A549 treated with ZK216348 at 1 μM for 4 hours (cell line): ENCODE measurements at places on chromosomes 4 and X. TPM values are rescaled to one million over a fixed set of nuclear protein-coding genes. Genes with fewer than 3 reads are reported as not detected.

MGARP gene
- 0.58 to 1.1 TPM (median 0.68 TPM) in 5 replicates for total RNA-seq

MAGEB6B gene
- not detected in 5 replicates for total RNA-seq

CT55 gene
- not detected in 5 replicates for total RNA-seq

TEX11 gene
- total RNA-seq: not detected in 5 replicates

GDPD2 gene
- total RNA-seq: 0.17 TPM in 1 of 5 replicates, not detected in the others

XKRX gene
- 0.12 to 0.72 TPM (median 0.45 TPM) in 5 replicates for total RNA-seq

ZNF275 gene
- total RNA-seq: 5.0 to 6.3 TPM (median 5.5 TPM) in 5 replicates

PDCL2 gene
- not detected in 5 replicates for total RNA-seq

CSAG1 gene
- total RNA-seq: 0.34 to 0.46 TPM in 2 of 5 replicates, not detected in the others

HOPX gene
- not detected in 5 replicates for total RNA-seq

RTL9 gene
- 0.05 to 0.36 TPM (median 0.09 TPM) in 5 replicates for total RNA-seq

STPG2 gene
- not detected in 5 replicates for total RNA-seq

FGFBP1 gene
- 3.8 to 5.6 TPM (median 4.7 TPM) in 5 replicates for total RNA-seq

LRCH2 gene
- total RNA-seq: 0.04 TPM in 1 of 5 replicates, not detected in the others

SLIT2 gene
- 0.12 TPM in 1 of 5 replicates, not detected in the others for total RNA-seq

SPON2 gene
- total RNA-seq: 0.13 to 0.69 TPM (median 0.34 TPM) in 4 of 5 replicates, not detected in the other

PASD1 gene
- not detected in 5 replicates for total RNA-seq

RHOH gene
- 0.15 to 0.23 TPM (median 0.19 TPM) in 4 of 5 replicates, not detected in the other for total RNA-seq

USP17L21 gene
- total RNA-seq: not detected in 5 replicates

TMPRSS11F gene
- total RNA-seq: not detected in 5 replicates

PCDH11X gene
- 0.04 TPM in 1 of 5 replicates, not detected in the others for total RNA-seq

BANK1 gene
- 0.65 to 1.0 TPM (median 0.73 TPM) in 5 replicates for total RNA-seq

HPGD gene
- 62.1 to 80.8 TPM (median 68.2 TPM) in 5 replicates for total RNA-seq
